ENCODE measurements at places on chromosomes 2 and 18.

DNA sequence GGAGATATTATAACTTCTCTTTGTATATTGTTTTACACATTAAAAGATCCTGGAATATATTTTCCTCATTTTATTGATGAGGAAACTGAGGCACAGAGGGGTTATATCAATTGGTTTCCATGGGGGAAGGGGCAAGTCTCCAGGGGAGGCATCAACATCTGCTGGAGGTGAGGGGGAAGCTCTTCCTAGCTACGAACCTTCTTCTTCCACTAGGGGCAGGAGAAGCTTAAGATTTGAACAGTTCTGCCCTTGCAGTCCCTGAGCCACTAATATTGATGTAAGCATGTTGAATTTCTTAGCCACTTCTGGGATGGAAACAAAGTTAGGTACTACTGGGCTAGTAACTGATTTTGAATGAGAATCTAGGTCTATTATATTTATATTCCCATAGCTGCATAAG lies 140.1 kb upstream of the AQP4 start:
- no peak for DNase-seq

DNA sequence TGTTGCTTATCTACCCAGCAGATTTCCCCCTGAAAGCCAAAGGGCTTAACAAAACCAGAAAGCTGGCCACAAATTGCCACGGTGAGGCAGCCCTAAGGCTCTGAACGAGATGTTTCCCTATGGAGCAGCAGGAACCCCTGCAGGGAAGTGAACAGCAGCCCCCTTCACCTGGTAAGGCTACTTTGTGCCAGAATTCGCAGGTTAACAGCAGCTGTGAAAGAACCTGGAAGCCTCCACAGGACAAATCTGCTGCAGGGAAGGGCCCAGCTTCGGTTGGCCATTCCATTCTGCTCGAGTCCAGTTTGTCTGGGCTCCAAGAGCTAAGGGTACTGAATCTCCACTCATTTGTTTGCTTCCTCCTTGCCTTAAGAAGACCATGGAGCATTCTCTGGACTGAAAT lies 175.3 kb downstream of the PDE11A start:
- DNase-seq, result no peak

DNA sequence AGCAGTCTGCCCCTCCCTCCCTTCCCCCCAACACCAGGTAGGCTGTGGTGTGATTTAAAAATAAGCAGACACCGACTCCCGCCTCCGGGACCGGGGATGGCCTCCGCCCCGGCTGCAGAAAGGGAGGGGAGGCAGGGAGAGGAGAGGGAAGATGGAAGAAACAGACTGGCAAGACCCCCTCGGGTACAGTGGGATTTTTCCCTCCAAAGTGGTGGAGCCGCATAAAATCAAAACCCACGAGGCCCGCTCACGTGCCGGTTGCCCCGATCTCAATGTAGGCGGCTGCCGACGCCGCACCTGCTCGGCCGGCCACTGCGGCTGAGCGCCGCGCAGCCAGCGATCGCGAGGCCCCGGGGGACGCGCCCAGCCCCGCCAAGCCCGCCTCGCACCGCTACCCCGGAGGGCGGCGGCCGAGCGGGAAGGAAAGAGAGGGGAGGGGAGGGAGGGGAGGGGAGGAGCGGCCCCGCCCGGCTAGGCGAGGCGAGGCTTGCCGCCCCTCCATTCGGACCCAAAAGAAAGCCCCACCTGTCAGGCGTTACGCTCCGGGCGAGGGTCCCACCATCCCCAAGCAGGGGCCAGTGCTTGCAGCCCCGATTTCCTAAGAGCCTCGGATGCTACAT lies 811 bp downstream of the ADD2 start:
- DNase-seq, result no peak

GRCh38 chr2:71358931-71359671 lies 27.5 kb downstream of the ZNF638 start:
- DNase-seq, result no peak

GRCh38 chr2:240500561-240501423 lies 57.0 kb downstream of the ANKMY1 start:
- DNase-seq, result no peak

GRCh38 chr18:25739376-25739775 lies 351.0 kb downstream of the SS18 start:
- DNase-seq, result no peak

GRCh38 chr2:127083819-127084503 lies 23.0 kb downstream of the BIN1 start:
- DNase-seq, result no peak

- no peak for DNase-seq
These were observed 143.3 kb upstream of the KLHL29 start for GRCh38 chr2:23241611-23242245.

- DNase-seq, result no peak
These were observed 108.9 kb downstream of the INSIG2 start for GRCh38 chr2:118197011-118197675.

- no peak for DNase-seq
These were observed 150.6 kb upstream of the MAPRE2 start for GRCh38 chr18:34890486-34891085.

GRCh38 chr2:60549238-60549927 lies 4.1 kb downstream of the BCL11A start:
- no peak for DNase-seq

GRCh38 chr18:6543330-6543908 lies 128.7 kb upstream of the L3MBTL4 start:
- no peak for DNase-seq

- DNase-seq, result no peak
These were observed 139.7 kb downstream of the HRH4 start for GRCh38 chr18:24600076-24600654.

Measured in activated T-cell treated with anti-CD3 and anti-CD28 coated beads for 1 hour (primary cell).